Smooth muscle cell of the brain vasculature (primary cell): ENCODE measurements at places on chromosomes 12 and 14.

- no peak for DNase-seq
These were observed 1262.9 kb downstream of the TMEM121 start for GRCh38 chr14:106789318-106789717.

GRCh38 chr12:116441292-116441691, 117.9 kb upstream of the MAP1LC3B2 start:
- DNase-seq = no peak

DNA sequence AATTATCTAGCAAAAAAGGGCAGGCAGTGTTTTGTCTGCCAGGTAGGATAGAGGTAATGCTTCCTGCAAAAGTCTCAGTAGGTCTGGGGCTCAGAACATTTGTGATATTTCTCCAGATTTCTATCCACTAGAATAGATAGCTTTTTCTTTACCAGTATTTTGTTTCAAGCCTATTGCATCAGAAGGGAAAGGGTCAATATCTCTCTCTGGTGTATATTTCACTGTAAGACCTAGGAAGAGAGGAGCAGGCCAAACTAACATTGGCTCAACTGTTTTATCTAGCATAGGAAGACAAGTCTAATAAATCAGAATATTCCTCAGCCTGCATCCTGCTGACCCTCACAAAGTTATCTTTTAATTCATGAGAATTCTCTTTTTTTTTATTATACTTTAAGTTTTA, 106.7 kb upstream of the DAAM1 start:
- DNase-seq = no peak

DNA sequence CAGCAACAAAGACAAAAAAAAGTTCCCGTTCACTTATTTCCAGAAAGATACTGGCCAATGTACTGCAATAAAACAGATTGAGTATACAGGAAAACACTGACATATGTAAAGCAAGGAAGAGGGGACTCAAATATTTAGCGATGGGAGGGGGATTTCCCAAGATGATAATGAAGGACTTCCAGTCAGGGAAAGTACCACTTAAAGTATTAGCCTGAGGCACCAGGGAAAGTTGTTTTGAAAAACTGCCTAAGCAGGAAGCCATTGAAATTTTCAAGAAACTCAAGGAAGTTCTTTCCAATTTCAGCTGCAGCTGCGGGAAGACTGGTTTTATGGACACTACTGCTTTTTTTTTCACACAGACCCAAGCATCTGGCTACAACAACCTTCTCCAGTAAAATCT, 1007.4 kb upstream of the NOVA1 start:
- no peak for DNase-seq

GRCh38 chr14:21016413-21017190, 8.3 kb downstream of the NDRG2 start:
- no peak for DNase-seq

GRCh38 chr12:42587601-42588523, 1.7 kb downstream of the PRICKLE1 start:
- no peak for DNase-seq

DNA sequence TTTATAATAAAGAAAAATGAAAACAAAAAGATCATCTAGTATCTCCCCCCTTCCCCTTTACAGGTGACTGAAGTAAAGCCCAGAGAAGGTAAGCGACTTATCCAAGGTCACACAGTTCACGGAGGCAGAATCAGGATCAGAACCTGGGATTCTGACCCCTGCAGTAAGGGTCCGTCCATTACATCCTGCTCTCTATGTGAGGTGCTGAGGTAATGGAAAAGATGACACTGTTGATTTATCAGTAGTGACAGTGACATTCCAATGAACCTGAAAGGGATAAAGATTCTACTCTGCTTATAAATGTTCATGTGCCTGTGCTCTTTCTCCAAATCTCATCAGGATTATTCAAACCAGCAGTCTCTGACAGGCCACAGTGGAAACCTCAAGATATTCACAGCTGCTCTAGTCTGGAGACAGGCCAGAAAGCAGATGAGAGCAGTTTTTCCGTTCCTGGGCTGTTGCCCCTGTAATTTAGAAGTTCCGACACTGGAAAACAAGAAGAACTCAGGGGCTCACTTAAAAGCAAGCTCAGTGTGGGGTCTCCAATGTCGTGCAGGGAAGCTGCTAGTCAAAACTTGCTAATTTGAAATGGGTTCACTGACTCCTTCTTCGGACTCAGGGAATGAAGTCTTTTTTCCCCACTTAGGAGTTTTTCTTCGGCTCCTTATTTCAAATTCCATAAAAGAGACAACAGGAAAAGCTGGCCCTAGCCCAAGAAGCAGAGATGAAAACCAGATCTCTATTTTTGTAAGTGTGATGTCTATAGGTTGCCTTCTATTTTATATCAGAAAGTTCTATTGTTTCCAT, 131.8 kb upstream of the EEA1 start:
- DNase-seq = peak; percentile 53

DNA sequence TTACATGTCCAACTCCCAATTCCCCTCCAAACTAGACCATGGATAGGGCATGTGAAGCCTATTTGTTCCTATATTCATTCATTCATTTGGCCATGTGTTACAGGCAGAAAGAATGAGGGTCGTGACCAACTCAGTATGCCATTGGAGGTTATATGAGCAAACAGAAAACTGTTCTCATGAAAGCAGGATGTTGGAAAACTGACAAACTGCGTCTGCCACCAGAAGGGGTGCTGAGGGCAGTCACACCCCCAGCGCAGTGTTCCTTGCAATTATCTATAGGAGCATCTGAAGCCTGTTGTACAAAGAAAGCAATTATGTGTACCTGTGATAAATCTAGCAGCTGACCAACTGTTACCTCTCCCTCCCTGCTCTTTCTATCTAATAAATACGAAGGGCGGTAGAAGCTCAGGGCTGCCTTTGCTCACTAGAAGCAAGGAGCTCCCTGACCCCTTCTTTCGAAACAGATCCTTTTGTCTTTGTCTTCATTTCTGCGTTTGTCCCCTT, 21.1 kb downstream of the ENTPD5 start:
- DNase-seq = no peak

- DNase-seq = no peak
These were observed 120.5 kb downstream of the GCH1 start for GRCh38 chr14:54781961-54782750.

DNA sequence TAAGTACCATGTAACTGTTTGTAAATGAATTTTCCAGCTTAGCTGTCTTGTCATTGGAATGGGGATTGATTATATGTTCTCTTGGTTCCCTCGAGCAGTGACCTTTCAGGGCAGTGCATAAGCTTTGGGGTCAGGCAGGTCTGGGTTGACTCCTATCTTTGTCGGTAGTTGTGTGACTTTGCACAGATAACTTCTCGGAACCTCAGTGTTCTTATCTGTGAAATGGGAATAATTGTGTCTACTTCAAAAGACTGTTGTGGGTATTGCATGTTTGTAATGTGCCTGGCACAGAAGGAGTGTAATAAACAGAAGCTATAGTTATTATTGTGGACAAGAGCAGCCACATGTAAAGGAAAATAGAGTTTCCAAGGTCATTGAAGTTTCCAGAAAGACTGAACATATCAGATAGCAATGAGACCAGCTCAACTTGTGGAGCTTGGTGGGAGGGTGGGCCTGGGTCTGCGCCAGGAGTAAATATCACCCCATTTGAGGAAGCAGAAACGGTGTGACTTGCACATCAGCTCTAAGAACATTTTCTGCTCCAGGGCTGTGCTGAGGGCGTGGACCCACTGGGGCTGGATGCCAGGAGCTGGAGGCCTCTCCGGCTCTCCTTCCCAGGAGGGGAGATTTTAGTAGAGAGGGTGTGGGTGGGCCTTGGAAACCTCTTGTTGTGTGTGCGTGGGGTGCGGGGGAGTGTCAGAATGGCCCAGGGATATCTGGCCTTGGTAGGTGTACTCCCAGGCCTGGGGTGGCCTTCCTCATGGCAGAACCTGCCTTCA, 19.7 kb downstream of the FOS start:
- no peak for DNase-seq

- no peak for DNase-seq
These were observed 465.2 kb downstream of the PCNX1 start for GRCh38 chr14:71372411-71372838.

- DNase-seq = no peak
These were observed 116.8 kb upstream of the SLC38A4 start for GRCh38 chr12:46942579-46942978.

GRCh38 chr14:105980224-105980623, 453.8 kb downstream of the TMEM121 start:
- DNase-seq = no peak

GRCh38 chr12:49253033-49253623, 11.8 kb upstream of the TUBA1C start:
- DNase-seq = no peak

DNA sequence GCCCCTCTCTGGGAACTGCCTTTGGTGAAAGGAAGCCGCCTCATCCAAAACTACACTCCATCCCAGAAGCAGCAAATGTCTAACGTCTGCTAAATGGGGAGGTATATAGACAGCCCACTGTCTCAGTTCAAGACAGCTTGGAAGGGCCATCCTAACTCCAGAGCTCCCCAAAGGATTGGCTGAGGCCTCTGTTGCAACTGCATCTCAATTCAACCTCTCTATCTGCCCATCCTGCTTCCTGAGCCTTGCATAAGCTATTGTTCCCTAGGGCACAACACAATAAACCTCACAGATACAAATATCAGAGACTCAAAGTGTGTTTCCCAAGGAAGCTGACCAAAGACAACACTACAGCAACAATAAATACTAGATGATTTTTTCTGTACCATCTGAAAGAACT, 495.2 kb upstream of the SOX5 start:
- DNase-seq = no peak

GRCh38 chr12:15443611-15444010, 121.3 kb downstream of the PTPRO start:
- DNase-seq = no peak

DNA sequence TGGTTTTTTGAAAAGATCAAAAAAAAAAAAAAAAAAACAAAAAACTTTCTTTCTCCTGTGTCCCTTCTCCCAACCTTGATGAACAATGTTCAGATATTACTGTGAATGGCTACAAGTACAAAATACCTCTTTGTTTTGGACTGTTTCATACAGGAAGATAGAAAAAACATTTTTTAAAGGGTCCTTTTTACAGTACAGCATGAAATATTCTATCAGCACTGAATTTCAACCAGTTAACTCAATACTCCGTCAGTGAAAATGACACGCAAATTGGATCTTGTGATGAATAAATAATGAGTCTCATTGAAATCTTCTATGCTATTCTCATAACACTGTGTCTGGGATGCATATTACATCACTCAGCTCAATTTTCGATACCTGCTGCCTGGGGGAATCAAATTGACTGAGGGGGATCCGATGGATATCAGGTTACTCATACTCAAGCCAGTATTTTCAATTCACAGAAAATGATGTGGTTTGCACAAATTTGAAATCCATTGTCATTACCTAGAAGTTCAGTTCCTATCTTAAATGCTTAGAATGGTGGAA, 179.6 kb downstream of the TMTC2 start:
- DNase-seq = no peak

DNA sequence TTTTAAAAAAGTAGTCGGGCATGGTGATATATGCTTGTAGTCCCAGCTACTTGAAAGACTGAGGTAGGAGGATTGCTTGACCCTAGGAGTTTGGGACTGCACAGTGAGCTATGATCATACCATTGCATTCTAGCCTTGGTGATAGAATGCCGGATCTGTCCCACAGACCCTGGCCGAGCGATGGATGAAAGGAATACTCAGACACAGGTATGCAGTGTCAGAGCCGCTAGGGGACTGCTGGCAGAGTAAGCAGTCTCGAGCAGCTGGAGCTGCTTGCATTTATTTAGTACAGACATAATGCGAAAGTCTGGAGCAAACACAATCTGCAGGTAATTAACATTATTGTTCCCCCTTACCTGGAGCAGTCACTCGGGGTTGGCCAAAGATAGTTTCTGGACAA, 18.6 kb downstream of the AICDA start:
- DNase-seq = no peak

DNA sequence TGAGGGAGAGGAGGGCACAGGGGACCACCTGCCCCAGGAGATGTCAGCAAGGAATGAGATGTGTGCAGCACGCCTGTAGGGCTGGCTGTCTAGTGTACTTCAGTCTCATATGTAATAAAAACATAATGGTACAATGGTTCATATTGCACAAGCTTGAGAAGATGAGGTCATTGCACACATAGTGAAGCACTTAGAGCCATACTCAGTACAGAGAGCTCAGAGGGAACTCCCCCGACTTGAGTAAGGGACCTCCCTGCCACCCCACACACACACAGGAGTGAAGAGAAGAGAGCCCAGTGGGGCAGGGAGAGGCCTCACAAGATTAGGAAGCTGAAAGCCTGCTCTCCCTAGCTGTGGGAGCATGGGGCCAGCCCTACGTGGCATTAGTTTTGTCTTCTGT, 61.5 kb downstream of the SLC6A12 start:
- no peak for DNase-seq

GRCh38 chr14:22973217-22974032, 8.9 kb downstream of the AJUBA start:
- no peak for DNase-seq

GRCh38 chr12:126507231-126507630, 1442.0 kb downstream of the AACS start:
- no peak for DNase-seq

- no peak for DNase-seq
These were observed 70.3 kb upstream of the MDM1 start for GRCh38 chr12:68402422-68402821.

- DNase-seq = no peak
These were observed 24.5 kb downstream of the HRK start for GRCh38 chr12:116856729-116857128.

- peak; percentile 74 for DNase-seq
These were observed at the start of gene GLT8D2 for GRCh38 chr12:104049903-104050356. Gene GLT8D2, minus strand, starts transcription at chr12:104050187. Its CDS starts 30,539 bp downstream, at chr12:104019648.
